ENCODE measurements at places on chromosomes 5 and 9. TPM values are rescaled to one million over a fixed set of nuclear protein-coding genes. Genes with fewer than 3 reads are reported as not detected.

- no peaks in the 10 kb centered on the region for H3K4me1 ChIP-seq
- no peaks in the 10 kb centered on the region for H3K36me3 ChIP-seq
- DNase-seq: no peak
Observed at GRCh38 chr5:125610892-125611291, 812.3 kb upstream of the GRAMD2B start.

DNA sequence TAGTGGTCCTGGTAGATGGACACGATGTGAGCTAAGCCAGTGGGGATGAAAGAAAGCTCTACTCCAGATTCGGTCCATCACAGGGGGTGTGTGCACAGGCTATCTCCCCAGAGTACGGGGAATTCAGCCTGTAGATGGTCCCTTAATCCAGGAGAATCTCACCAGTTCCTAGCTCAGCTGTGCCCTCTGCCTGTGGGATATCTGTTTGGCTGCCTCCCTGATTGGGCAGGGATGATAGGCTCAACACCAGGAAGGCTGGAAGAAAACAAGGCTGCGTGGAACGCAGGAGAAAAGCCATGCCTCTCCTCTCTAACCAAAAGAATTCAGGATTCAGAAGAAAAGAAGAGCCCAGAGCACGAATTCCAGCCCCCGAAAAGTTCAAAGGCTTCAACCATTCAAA, 40.9 kb downstream of the VLDLR start:
- DNase-seq: no peak
- no peaks in the 10 kb centered on the region for H3K27me3 ChIP-seq
- H3K4me1 ChIP-seq: no peaks in the 10 kb centered on the region
- H3K4me3 ChIP-seq: no peak overlapping the region

- H3K4me3 ChIP-seq: no peak overlapping the region
- no peak for DNase-seq
- no peaks in the 10 kb centered on the region for H3K27me3 ChIP-seq
- no peak overlapping the region for H3K27ac ChIP-seq
Observed at GRCh38 chr5:127997201-127997704, 86.3 kb upstream of the SLC12A2 start.

The HACD4 gene
- total RNA-seq: 2.4 TPM

The HNRNPAB gene
- 171 TPM for total RNA-seq

DNA sequence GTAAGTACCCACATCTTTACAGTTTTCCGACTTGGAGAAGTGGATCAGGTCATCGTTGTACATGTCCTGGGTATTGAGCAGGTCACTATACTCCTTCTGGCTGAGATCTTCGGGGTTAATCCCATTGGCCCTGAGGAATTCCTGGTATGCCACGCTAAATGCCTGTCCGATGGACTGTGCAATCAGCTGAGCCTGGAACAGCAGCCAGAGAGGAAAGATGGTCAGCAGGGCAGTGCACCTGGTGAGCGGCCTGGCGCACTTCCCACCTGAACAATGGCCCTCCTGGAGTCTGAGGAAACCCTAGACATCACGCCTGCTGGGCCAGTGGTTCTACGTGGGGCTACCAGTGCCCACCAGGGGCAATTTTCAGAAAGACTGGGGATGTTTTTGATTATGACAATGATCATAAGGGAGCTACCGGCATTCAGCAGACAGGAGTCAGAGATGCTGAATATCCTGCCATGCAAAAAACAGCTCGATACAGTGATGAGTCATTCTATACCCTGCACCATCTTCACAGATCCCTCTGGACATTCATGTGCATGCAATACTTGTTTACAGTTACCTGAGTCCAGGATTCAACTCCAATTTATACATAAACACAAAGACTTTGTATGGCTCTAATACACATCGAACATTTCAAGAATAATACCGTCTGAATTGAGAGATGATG, 127.2 kb downstream of the ENTREP1 start:
- H3K4me1 ChIP-seq: no peaks in the 10 kb centered on the region
- H3K27me3 ChIP-seq: no peaks in the 10 kb centered on the region
- no peaks in the 10 kb centered on the region for H3K36me3 ChIP-seq
- H3K27ac ChIP-seq: no peak overlapping the region
- H3K4me3 ChIP-seq: no peak overlapping the region

- no peak for DNase-seq
- peaks cover 66% of the 10 kb centered on the region for H3K27me3 ChIP-seq
- no peak overlapping the region for H3K4me3 ChIP-seq
- H3K27ac ChIP-seq: no peak overlapping the region
- no peaks in the 10 kb centered on the region for H3K36me3 ChIP-seq
Observed at GRCh38 chr5:4924577-4924976, 215.6 kb upstream of the ADAMTS16 start.

The KCTD16 gene
- total RNA-seq: 0.33 TPM

GRCh38 chr9:129624168-129624759, 1.7 kb upstream of the NTMT1 start:
- peaks cover 37% of the 10 kb centered on the region for H3K4me1 ChIP-seq
- no peaks in the 10 kb centered on the region for H3K36me3 ChIP-seq
- DNase-seq: peak; percentile 69

DNA sequence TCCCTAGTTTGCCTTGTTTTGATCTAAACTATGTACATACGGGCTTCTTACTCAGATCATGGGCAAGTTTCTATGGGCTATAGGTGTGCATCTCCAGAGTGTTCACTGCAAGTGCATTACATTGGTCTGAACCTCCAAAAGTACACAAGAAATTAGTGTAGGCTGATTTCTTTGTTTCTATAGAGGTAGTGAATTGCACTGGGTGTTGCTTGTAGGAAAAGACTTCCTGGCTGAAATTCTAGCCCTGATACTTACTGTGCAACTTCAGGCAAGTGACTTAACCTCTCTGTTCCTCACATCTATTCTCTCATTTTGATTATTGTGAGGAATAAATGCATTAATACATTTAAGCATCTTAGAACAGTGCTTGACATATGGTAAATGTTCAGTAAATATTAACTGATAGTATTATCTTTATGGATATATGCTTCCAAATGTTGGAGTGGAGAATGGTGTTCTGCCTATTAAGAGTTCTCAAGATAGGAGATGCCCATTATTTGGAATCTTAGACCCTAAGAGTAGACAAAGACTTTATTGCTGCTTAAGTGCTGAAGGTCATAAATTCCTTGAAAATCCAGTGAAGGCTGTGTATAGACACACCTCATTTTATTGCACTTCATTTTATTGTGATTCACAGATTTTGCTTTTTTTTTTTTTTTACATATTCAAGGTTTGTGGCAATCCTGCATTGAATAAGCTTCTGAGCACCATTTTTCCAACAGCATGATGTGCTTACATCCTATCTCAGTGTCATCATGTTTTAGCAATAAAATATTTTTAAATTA, 38.4 kb upstream of the TLR4 start:
- H3K27me3 ChIP-seq: no peaks in the 10 kb centered on the region
- DNase-seq: no peak
- H3K4me3 ChIP-seq: no peak overlapping the region
- H3K4me1 ChIP-seq: no peaks in the 10 kb centered on the region

- peak overlapping the region; percentile 59 for H3K27ac ChIP-seq
- H3K4me1 ChIP-seq: peaks cover 15% of the 10 kb centered on the region
- no peaks in the 10 kb centered on the region for H3K27me3 ChIP-seq
- no peak for DNase-seq
- H3K4me3 ChIP-seq: peak overlapping the region; percentile 60
Observed at GRCh38 chr9:121071756-121072421, 2.9 kb upstream of the CNTRL start.

DNA sequence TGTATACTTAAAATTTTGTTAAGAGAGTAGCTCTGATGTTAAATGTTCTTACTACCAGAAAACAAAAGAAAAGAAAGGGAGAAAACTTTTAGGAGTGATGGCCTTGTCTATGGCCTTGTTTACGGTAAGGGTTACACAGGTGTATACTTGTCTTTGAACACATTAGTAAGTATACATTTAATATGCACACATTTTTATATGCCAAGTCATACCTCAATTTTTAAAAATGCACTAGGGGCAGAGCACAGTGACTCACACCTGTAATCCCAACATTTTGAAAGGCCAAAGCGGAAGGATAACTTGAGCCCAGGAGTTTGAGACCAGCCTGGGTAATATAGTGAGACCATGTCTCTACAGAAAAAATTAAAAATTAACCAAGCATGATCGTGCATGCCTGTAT, 166.7 kb upstream of the SNX2 start:
- no peak for DNase-seq
- H3K36me3 ChIP-seq: no peaks in the 10 kb centered on the region
- H3K4me1 ChIP-seq: no peaks in the 10 kb centered on the region
- H3K27me3 ChIP-seq: no peaks in the 10 kb centered on the region

The KLF9 gene
- total RNA-seq: 9.2 TPM

The FOXD4L4 gene
- total RNA-seq: 0.53 TPM

The KIF24 gene
- total RNA-seq: 6.9 TPM

The C9orf50 gene
- not detected for total RNA-seq

The SPINK7 gene
- not detected for total RNA-seq

DNA sequence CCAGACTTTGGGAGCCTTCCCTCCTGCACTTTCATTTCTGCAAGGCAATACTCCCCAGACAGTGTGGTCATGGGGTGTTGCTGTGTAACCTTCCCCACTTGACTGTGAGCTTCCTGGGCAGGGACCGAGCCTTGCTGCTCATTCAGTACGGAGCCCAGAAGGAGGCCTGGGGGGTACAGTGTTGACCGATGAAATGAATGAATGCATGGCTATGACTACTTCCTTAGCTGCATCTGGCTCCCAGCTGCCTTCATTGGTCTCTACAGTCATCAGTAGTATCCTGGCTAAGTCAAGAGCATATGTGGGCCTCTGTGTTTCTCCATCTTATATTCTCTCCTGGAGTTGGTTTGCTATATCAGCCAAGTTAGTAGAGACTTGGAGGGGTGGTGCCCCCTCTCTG, 9.9 kb downstream of the FRMPD1 start:
- DNase-seq: no peak
- no peaks in the 10 kb centered on the region for H3K36me3 ChIP-seq
- no peak overlapping the region for H3K4me3 ChIP-seq
- no peak overlapping the region for H3K27ac ChIP-seq
- no peaks in the 10 kb centered on the region for H3K4me1 ChIP-seq

- no peak for DNase-seq
- no peak overlapping the region for H3K4me3 ChIP-seq
- no peaks in the 10 kb centered on the region for H3K27me3 ChIP-seq
- no peaks in the 10 kb centered on the region for H3K4me1 ChIP-seq
- no peaks in the 10 kb centered on the region for H3K36me3 ChIP-seq
Observed at GRCh38 chr9:100555471-100555870, 22.4 kb upstream of the CAVIN4 start.

DNA sequence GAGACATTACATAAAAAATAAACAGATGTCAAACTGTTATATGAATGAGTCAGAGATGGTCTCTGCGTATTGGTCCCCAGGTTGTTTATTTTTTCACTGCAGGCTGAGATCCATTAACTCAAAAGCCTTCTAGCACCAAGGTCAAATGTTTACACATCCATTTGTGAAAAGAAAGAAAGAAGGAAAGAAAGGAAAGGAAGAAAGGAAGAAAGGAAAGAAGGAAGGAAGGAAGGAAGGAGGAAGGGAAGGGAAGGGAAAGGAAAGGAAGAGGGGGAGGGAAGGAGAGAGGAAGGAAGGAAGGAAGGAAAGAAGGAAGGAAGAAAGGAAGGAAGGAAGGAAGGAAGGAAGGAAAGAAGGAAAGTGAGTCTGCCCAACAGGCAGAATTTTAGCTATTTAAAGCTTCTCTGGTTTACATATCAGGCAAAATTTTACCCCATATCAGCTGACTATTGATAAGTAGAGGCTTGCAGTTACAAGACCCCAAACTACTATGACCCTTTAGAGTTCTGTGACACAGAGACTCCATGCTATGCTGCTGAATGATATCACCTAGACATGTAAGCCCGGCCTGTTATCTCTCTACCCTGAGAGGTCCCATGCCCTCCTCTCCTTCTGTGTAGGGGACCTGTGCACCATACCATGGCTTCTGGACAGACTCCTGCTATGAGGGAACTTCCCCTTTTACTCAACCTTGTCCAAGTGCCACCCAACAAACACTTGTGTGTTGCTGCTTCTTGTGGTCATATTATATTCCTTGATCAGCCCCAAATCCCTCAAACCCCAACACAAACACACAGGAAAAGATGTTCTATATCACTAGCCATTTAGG, 59.0 kb downstream of the DRD1 start:
- no peaks in the 10 kb centered on the region for H3K36me3 ChIP-seq
- H3K27ac ChIP-seq: no peak overlapping the region
- H3K27me3 ChIP-seq: 0 out of 2 replicates have a peak, but pooled peaks cover 6% of the 10 kb centered on the region
- no peak overlapping the region for H3K4me3 ChIP-seq
- DNase-seq: no peak

The CDC20B gene
- total RNA-seq: not detected

DNA sequence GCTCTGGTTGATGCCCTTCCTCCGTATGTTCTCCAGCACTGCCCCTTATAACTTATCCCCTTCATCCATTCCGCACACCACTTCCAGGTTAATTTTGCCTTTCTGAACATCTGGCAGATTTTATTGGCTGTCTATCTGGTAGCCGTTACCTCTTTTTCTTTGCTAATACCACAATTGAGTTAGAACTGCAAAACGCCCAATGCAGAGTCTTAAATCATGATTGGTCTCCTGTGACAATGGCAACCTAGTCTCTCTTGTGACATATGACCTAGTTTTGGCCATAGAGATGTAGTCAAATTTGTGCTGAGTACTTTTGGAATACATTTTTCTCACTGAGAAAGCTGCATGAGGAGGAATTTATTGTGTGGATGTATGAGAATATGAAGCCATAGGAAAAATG, 365.7 kb upstream of the PRR16 start:
- H3K27ac ChIP-seq: no peak overlapping the region
- no peak for DNase-seq
- no peaks in the 10 kb centered on the region for H3K4me1 ChIP-seq
- H3K36me3 ChIP-seq: no peaks in the 10 kb centered on the region

The HIGD2A gene
- 133 TPM for total RNA-seq

GRCh38 chr9:72441848-72442607, 77.0 kb upstream of the ZFAND5 start:
- H3K27ac ChIP-seq: peak overlapping the region; percentile 82
- H3K27me3 ChIP-seq: no peaks in the 10 kb centered on the region
- DNase-seq: peak; percentile 56
- no peak overlapping the region for H3K4me3 ChIP-seq

DNA sequence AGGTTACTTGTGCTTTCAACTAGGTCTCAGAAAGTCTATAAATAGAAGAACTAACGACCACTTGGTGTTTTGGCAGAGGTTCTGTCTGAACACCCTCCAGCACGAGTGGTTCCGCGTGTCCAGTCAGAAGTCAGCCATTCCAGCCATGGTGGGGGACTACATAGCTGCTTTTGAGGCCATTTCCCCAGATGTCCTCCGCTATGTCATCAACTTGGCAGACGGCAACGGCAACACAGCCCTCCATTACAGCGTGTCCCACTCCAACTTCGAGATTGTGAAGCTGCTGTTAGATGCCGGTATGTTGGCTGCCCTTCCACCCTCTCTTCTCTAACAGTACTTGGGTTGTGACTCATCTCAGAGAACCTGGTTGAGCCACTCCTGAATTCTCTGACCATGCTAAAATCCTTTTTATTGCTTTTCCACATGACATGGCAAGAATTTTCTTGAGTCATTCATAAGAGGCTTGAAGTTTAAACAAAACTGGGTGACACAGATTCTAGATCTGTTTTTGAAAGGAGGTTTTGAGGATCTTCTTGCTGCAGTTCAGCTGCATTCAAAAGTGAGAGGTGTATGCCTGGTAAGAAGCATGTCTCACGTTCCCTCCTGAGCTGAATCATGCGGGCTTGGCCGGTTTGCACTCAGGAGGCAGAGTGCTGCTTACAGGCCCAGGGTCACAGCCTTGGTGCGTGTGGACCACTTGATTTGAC, 103.1 kb upstream of the DMRT1 start:
- H3K4me1 ChIP-seq: peaks cover 22% of the 10 kb centered on the region
- no peaks in the 10 kb centered on the region for H3K27me3 ChIP-seq
- DNase-seq: peak; percentile 91
- no peaks in the 10 kb centered on the region for H3K36me3 ChIP-seq
- H3K4me3 ChIP-seq: no peak overlapping the region
- peak overlapping the region; percentile 90 for H3K27ac ChIP-seq

GRCh38 chr5:125257057-125257972, 510.9 kb upstream of the ZNF608 start:
- DNase-seq: no peak
- H3K4me1 ChIP-seq: no peaks in the 10 kb centered on the region
- H3K27ac ChIP-seq: no peak overlapping the region
- no peak overlapping the region for H3K4me3 ChIP-seq
- H3K36me3 ChIP-seq: no peaks in the 10 kb centered on the region

Data from PC-9 (cell line).